ENCODE measurements at places on chromosomes 1 and 21. TPM values are rescaled to one million over a fixed set of nuclear protein-coding genes. Genes with fewer than 3 reads are reported as not detected.
A peak's percentile ranks its signal among the peaks of the same experiment; 100 is the strongest.

- no peak for DNase-seq
Observed at GRCh38 chr1:153531638-153532037, 4.2 kb downstream of the S100A6 start.

GRCh38 chr21:41360072-41360821, 1.6 kb upstream of the MX2 start:
- DNase-seq, result peak; percentile 21

GRCh38 chr1:25487628-25488027, 55.8 kb upstream of the LDLRAP1 start:
- no peak for DNase-seq

DNA sequence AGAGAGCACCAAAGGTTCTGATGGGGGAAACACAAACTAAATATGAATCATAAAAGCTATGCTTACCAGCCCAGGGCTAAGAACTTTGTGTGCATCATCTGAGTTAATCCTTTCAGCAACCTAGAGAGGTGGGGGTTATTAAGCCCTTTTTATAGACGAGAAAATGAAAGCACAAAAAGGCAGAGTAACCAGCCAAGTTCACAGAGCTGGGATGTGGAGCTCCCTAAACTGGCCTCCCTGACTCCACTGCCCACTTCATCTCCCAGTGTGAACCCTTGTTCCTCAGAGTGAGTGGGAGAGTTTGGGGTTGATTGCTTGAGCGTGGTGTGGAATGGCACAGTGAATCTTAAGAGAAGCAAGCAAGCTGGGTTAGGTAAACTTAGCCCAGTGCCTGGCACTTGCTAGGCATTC, 10.8 kb upstream of the BCAR3 start:
- peak; percentile 78 for DNase-seq

Gene A3GALT2
- not detected for total RNA-seq

Data from mammary epithelial cell (primary cell).